ENCODE measurements at places on chromosomes 4 and X. TPM values are rescaled to one million over a fixed set of nuclear protein-coding genes. Genes with fewer than 3 reads are reported as not detected.

The ADAMTS3 gene
- total RNA-seq = 0.07 TPM

The MAGEB10 gene
- total RNA-seq = not detected

The MAGEA9B gene
- 0.12 TPM for total RNA-seq

The MTMR1 gene
- total RNA-seq = 19.8 TPM

The VEGFD gene
- 2.9 TPM for total RNA-seq

The BTC gene
- 0.57 TPM for total RNA-seq

The DOK7 gene
- total RNA-seq = 0.14 TPM

The HERC5 gene
- 3.0 TPM for total RNA-seq

The CXCL10 gene
- total RNA-seq = not detected

The POU4F2 gene
- not detected for total RNA-seq

The CCNA2 gene
- total RNA-seq = 64.0 TPM

The ADH1A gene
- total RNA-seq = not detected

The SMIM9 gene
- not detected for total RNA-seq

The SGMS2 gene
- total RNA-seq = 26.7 TPM
